CD4-positive, alpha-beta T cell treated with Interleukin-1 beta for 1 hour (primary cell): ENCODE measurements at places on chromosomes 12 and 14.
A peak's percentile ranks its signal among the peaks of the same experiment; 100 is the strongest.

DNA sequence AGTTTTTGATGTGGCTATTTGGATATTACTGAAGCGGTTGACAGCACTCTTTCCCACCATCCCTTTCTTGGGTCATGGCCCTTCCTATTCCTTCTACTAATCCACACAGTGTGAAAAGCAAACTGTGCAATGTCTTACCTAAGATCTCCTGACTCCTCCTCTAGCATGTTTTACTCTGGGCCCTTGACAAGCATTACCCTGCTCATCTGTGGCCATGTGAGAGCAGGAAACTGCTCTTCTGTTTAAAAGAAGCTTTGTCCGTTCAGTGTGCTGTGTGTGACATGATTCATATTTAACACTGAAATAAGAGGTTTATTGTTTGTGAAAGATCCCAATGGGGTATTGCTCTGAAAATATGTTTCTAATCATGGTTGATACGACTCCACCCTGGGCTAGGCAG lies 1022.5 kb downstream of the AACS start:
- DNase-seq, result no peak

GRCh38 chr12:31280183-31280582 lies 45.8 kb downstream of the SINHCAF start:
- DNase-seq, result no peak

GRCh38 chr14:50003213-50004021 lies 110.5 kb downstream of the ARF6 start:
- peak; percentile 82 for DNase-seq

- DNase-seq, result no peak
Observed at GRCh38 chr12:112191201-112191600, 65.8 kb downstream of the TRAFD1 start.

- no peak for DNase-seq
Observed at GRCh38 chr12:65822732-65823512, 1.4 kb upstream of the HMGA2 start.

GRCh38 chr12:104963757-104964156 lies 5.7 kb upstream of the SLC41A2 start:
- no peak for DNase-seq
